ENCODE measurements at places on chromosomes 11 and 22.

- no peak for DNase-seq
These were observed 323.6 kb downstream of the AASDHPPT start for GRCh38 chr11:106400949-106401570.

DNA sequence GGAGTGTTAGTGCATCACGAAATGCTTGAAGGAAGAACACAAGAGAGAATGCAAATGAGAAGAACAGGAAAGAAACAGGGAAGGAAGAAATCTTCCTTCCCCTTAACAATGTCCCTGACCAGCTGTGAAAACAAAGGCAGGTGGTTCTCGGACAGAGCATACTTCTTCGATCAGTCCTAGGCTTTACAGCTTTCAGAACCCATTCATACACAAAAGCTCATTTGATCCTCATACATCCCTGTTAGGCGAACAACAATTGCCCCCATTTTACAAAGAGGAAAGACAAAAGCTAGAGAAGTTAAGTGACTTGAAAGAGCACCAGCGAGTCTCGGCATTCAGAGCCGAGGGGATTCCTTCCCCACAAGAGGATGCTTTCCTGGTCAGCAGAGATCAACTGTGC lies 57.2 kb upstream of the LRRC55 start:
- no peak for DNase-seq

- DNase-seq, result no peak
These were observed 17.4 kb downstream of the TUB start for GRCh38 chr11:8098361-8098760.

DNA sequence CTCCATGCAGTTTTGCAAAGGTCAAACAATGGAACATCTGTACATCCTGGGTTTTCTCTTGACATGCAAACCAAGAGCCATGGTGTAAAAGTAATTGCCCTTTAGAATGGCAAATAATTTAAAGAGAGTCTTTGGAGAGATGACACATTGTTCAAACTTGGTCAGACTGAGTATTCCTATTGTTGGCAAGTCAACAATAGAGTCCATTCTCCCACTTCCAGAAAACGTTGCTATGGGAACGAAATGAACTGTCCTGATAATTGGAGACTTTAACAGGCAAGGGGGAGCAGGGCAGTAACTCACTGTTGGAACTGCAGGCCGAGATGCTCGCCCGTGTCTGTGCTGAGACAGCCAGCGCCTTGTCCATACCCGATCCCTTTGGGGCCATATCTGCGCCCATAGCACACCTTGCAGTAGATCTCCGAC lies 13.9 kb downstream of the CSRP3 start:
- no peak for DNase-seq

Data from heart right ventricle (tissue), 16 donors.